EH (cell line): ENCODE measurements at places on chromosomes 7 and 10.

GRCh38 chr7:4842319-4843064 is 19.3 kb downstream of the PAPOLB start:
- no peak for DNase-seq

DNA sequence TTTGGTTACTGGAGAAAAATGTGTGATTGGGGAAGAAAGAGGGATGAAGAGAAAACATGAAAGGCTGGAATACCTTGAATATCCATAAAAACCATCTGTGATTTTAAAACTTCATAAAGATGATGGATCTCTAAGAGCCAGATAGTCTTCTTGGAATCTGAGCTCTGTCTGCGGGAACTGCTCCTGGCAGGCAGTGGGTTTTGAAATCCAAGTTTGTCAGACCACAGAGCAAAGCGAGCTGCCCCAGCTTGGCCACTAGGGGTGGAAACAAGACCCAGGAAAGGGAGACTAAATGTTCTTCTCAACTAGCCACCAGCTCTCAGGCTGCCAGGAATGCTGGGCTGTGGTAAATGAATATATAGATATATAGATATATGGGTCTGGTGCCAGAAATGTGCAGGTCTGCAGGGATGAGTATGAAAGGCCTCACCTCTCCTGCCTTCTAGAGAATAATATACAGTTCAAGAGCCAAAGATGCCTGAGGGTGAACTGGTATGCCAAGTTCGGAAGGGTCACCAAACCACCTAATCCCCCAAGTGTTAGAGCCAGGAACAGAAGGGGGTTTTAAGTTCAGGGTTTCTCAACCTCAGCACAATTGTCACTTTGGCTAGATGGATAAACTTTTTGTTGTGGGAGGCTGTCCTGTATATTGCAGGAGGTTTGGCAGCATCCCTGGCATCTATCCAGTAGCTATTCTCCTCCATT is 208.8 kb downstream of the KCNMA1 start:
- DNase-seq = peak; percentile 71

DNA sequence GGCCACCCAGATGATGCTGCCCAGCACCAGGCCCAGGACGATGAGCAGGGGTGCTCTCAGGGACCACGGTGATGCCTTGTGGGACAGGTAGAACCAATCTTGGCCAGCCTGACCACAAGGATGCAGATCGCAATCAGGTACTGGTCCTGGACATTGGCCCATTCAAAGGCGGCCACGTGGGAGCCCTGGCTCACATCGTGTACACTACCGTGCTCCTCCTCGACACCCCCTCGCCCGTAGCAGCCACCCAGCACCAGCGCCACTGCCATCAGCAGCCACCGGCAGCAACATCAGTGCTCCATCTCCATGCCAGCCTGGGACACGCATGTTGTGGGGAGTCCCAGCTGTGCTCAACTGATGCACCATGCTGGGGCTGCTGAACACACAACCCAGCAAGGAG is 39.0 kb downstream of the AGAP6 start:
- no peak for DNase-seq

DNA sequence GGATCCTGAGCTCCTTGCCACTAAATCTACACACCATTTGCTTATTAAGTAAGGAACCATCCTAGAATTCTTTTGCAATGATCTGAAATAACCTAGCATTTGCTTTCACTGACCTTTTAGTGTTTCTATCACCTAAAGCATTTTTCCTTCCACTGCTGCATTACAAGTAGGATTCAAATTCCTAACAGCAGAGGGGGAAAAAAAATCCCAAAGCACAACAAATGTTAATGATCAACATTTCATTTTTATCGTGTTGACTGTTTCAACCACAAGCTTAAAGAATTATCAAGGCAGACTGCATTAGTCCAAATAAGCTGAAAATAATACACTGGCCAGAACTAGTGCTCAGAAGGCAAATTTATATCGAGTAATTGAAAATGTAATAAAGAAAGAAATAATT is 174.7 kb upstream of the TCF7L2 start:
- peak; percentile 47 for DNase-seq

DNA sequence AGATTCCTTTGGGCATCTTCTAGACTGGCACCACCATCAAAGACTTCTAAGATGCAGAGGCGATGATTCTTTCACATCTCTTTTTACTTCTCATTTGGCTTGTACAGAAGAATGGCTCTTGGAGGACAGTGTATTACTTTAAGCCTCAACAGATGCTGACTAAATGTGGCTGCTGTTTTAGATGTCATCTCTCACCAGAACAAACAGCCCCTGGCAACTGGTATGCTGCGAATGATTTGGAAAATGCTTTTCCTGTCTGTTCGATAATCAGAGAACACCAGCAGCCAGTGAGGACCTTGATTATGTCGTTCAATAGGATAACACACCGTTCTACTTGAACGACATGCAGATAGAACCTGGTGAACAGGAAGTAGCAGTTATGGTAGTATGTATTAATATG is 131.8 kb downstream of the RNF216 start:
- DNase-seq = no peak

DNA sequence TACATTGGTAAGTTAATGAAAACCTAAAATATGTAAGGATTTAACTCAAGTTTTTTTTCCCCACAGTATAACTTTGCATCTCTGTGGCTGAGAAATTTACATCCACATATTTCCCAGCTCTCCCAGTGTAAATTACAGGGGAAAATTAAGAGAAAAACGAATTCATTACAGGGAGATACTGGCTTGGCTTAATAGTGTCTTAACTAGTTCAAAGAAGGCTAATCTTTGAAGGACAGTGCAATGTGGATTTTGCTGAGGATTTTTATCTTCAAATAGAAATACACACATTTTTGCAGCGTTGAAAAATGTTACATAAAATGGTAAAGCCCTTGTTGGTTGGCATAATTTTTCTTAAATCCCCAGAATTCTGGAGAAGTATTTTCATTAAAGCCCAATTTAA is 1.5 kb downstream of the CBX3 start:
- no peak for DNase-seq

- DNase-seq = no peak
Observed at GRCh38 chr10:99429517-99430095, 818 bp downstream of the GOT1 start.

- DNase-seq = no peak
Observed at GRCh38 chr10:14608381-14609001, 166.2 kb downstream of the FAM107B start.

GRCh38 chr7:3767917-3768777 is 467.1 kb downstream of the SDK1 start:
- DNase-seq = no peak

DNA sequence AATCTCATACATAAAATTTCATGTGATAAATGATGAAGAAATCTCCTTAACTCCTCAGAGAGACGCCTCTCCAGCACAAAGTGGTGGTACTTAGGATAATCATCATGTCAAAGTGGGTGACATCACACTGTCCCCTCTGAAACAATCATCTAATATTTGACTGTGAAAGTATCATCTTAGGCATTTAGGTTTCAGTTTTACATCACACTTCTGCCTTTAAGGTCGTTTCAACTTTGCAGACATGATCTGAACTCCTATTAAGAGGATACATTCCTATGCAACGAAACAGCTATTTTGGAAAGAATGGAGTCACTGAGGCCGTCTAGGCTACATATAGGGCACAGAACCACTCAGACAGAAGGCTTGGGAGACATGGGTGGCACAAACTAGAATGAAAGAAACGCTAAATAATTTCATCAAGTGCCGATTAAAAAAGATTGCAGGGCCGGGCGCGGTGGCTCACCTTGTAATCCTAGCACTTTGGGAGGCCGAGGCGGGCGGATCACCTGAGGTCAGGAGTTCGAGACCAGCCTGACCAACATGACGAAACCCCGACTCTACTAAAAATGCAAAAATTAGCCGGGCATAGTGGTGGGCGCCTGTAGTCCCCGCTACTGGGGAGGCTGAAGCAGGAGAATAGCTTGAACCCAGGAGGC is 2.0 kb downstream of the VOPP1 start:
- peak; percentile 68 for DNase-seq

DNA sequence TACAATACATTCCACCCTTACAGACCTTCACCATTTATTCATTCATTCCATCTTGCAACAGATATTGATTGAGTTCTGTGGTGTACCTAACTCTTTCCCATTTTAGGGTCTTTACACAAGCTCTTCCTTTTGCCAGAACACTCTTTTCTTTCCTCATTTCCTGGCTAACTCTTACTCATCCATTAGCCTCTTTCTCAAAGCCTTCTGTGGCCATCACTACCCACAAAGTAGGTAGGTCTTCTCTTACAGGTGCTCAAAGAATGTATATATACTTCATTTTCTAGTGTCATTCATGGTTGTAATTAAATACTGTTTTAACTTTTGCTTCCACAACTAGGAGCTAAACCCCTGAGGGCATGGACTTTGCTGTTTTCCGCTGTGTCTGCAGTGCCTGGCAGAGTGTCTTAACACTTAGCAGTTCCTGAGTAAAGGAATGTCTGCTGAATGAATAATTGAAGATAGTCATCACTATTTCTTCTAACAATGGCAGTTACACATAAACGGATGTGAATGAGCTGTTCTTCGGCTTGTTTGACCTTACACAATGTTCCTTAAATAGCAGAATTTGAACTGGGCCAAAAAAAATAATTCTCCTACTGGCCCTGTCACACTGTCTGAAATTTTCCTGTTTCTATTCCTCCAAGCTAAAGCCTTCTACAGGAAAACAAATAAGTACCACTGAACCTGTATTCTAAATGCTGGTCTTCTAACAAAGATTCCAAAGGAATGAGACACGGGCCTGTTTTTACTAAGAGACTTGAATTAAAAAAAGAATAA is 15.1 kb downstream of the BCAP29 start:
- DNase-seq = peak; percentile 97

DNA sequence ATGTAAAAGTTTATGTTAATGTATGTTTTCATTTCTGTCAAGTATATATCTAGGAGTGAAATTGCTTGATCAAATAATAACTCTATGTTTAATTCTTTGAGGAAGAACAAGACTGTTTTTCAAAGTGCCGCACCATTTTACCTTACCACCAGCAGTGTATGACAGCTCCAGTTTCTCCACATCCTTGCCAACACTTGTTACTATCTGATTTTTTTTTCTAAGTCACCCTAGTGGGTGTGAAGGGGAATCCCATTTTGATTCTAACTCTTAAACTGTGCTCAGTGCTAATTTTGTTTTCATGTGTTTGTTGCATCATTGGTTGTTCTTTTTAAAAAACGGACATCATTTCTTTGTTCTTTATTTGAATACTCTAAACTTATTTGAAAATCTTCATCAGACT is 120.2 kb upstream of the CDK6 start:
- no peak for DNase-seq

DNA sequence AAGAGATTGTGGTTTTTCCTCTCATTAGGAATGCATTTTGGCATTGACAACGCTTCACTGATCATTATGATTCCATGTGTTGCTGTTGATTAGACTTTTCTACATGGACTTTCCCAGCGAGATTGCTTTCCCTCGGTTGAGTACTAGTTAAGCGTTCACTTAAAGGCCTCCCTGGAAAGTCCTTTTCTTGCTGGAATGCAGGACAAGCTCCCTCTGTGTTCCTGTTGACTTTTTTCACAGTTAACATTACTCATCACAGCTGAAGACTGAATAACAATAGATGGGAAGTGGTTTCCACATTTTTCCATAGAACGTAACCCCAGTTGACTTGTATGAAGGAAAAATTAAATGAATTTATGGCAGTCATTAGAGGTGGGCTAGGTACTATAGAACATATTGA is 2.6 kb upstream of the CAV1 start:
- peak; percentile 90 for DNase-seq

- DNase-seq = peak; percentile 28
Observed at GRCh38 chr10:103667356-103667755, 173.9 kb downstream of the NEURL1 start.

GRCh38 chr10:123896246-123896927 is 4.8 kb upstream of the CPXM2 start:
- DNase-seq = no peak

- DNase-seq = peak; percentile 9
Observed at GRCh38 chr10:15344876-15345285, 26.2 kb downstream of the FAM171A1 start.

GRCh38 chr7:106737202-106737562 is 76.2 kb upstream of the CCDC71L start:
- DNase-seq = peak; percentile 72

DNA sequence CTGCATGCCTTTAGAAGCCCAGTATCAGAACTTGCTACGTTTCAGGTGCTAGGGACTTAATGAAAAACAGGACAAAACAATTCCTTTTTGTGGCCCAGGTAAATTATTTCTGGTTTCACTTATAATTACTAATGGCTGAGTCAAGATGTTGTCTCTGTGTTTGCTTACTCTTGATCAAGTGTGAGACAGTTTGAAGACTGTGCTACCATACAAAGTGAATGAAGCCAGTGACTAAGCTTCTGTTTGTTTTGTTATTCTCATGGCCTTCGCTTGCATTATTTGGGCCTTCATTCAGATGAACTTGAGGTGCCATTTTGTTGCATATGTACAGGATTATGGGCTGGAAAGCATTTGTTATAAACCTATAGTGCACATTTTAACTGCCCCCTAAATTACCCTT is 17.9 kb downstream of the SMNDC1 start:
- no peak for DNase-seq

GRCh38 chr7:117728890-117729624 is 144.2 kb downstream of the CTTNBP2 start:
- no peak for DNase-seq

GRCh38 chr7:64308016-64308270 is 5.8 kb upstream of the ZNF736 start:
- DNase-seq = no peak

DNA sequence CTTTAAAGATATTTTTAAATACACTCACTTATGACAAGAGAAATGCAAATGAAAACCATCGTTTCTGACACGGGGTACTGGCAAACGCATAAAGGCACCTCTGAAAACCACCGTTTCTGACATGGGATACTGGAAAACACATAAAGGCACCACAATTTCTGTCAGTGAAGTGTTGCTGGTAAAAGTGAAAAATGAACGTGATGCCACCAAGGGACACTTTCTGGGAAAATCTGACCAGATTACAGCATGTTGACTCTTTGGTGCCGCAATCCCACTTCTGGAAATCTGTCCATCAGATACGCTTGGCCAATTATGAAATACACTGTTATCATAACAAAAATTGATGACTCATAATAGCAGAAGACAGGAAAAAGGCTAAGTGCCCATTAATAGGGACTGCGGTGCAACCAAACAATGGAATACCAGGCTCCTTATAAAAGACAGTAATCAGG is 131.7 kb downstream of the ZMYND11 start:
- DNase-seq = peak; percentile 53

GRCh38 chr7:104857458-104858425 is 156.3 kb upstream of the KMT2E start:
- DNase-seq = no peak

GRCh38 chr10:33290321-33291052 is 44.0 kb downstream of the NRP1 start:
- no peak for DNase-seq

DNA sequence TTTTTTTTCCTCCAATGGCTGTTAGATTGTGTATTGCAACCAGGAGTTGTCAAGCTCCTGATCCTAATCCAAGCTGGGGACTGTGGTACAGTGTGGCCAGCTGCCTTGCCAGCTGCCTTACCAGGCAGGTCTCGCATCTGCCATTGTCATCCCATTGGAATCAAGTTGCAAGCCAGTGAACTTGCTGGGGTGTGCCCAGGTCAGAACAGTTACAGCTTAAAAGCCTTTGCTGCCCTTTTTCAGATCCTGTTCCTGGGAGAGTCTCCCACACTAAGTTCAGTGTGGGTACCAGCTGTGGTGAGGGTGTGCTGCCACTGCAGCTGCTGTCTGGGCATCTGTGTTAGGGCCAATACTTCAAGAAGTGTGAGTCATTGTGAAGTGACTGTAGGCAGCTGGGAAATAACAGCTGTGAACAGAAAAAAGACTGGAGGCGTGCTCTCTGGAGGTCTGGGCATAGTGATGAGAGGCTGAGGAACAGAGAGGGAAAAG is 72.8 kb downstream of the CCNY start:
- peak; percentile 82 for DNase-seq
